Pulmonary artery endothelial cell (primary cell): ENCODE measurements at places on chromosomes 7 and 10.

GRCh38 chr10:78540355-78541076, 506.9 kb downstream of the RPS24 start:
- DNase-seq: no peak

DNA sequence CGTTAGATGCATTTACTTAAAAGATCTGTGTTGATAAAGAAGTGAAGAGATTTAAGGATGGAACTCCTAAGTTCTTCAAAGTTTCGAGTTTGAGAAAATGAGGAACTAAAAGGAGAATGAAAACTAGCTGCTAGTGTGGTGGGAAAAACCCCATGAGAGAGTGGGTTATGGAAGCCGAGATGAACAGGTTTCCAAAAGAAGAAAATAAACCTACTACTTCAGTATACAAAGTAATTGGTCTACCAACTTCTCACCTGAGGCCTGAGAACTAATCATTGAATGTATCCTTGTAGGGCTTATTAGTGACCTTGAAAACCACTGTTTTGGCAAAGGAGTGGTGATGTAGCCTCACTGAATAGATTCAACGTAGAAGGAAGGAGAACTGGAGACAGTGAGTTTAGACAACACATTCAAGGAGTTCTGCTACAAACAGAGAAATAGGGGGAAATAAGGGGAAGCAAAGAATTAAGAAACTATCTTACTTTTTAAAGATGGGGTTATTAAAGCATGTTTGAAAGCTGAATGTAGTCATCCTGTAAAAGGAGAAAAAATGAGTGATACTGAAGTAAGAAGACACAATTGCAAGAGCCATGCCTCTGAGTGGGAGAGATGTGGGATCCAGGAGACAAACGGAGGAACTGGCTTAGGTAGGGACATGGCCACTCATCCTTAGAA, 50.8 kb downstream of the CH25H start:
- no peak for DNase-seq

- no peak for DNase-seq
These were observed 23.9 kb upstream of the ZNF716 start for GRCh38 chr7:57425969-57426628.

DNA sequence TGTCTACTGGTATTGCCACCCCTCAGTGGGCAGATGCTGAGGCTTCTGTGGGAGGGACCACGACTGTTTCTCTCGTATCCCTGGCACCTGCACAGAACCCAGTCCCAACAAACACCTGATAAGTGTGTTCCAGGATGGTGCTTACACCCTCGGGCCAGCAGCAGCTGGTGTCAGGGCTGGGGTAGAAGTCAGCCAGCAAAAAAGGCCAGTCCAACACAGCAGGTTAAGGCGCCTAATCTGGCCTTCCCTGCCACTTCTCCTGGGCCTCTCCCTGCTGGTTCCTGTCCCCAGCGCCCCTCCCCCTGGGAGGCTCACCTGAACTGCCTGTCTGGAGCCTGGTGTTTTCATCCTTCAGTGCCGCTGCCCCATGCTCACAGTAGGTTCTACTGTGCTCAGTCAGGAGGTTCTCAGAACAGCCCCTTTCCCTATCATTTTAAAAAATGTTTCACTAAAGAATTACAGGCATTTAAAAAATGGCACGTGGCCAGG, 20.0 kb downstream of the PODXL start:
- DNase-seq: no peak

- no peak for DNase-seq
These were observed 449.0 kb downstream of the ETV1 start for GRCh38 chr7:13540429-13540828.
